Cardiac muscle cell (in vitro differentiated cells and primary cell): ENCODE measurements at places on chromosomes 12 and 14.

DNA sequence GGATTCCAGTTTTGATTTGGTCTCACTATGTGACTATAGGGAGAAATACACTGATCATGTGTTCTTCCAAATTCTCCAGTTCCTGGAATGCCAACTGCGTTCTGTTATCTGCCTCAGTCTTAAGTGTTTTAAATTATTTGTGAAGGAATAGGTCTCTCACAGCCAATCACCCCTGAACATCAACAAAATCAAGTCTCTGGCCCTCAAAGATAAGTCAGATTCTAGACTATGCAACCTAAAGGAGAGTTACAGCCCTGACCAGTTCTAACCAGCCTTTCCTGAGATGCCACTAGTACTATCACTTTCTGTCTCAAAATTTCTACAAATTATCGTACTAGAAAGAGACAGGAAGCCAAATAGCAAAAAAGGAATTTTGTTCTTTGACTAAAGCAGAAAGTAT lies 22.3 kb downstream of the ZFC3H1 start:
- DNase-seq = no peak

DNA sequence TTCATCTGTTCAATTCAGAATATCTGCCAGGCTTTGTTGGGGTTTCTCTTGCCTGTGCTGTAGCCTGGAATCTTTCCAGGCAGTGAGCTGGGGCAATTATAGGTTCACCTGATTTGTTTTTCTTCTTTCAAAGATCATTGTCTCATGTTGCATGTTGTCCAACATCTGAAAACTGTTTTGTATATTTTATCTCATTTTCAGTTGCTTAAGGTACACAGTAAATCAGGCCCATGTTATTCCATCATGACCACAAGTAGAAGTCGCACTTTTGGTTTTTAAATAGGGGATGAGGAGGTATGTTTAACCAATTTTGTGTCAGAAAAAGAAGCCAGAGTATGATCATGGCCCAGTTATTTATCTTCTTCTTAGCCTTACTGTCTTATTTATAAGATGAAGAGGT lies 24.9 kb upstream of the FUT8 start:
- DNase-seq = no peak

DNA sequence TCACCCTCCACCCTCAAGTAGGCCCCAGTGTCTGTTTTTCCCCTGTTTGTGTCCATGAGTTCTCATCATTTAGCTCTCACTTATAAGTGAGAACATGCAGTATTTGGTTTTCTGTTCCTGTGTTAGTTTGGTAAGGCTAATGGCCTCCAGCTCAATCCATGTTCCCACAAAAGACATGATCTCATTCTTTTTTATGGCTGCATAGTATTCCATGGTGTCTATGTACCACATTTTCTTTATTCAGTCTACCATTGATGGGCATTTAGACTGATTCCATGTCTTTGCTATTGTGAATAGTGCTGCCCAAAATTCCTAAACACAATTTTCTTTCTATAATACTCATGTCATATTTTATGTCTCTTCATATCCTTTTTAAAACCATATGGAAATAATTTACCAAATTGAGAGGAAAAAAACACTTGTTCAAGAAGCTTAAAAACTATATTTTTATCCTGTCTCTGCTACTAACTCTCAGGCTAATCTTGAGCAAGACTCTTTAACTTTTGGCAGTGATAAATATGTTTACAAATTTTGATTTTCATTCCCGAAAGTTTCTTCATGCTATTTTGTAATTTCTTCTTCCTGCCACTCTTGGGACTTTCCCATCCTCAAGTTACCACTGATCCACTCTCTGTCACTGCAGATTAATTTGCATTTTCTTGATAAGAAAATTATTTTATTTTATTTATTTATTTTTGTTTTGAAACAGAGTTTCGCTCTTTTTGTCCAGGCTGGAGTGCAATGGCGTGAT lies 28.0 kb upstream of the OSBPL8 start:
- peak; percentile 70 for DNase-seq

DNA sequence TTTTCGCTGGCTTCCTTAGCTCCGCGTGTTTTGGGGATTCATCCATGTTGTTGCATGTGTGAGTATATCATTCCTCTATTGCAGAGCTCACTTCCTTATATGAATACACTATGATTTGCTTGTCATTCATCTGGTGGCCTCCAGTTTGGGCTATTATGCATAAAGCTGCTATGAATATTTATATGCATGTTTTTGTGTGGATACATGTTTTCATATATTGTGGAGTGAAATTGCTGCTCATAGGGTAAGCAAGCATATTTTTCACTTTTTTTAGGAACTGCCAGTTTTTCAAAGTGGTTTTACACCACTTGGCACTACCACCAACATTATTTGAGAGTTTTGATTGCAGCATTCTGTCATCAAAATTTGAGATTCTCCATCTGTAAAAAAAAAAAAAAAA lies 190.0 kb downstream of the TMEM132C start:
- DNase-seq = no peak

DNA sequence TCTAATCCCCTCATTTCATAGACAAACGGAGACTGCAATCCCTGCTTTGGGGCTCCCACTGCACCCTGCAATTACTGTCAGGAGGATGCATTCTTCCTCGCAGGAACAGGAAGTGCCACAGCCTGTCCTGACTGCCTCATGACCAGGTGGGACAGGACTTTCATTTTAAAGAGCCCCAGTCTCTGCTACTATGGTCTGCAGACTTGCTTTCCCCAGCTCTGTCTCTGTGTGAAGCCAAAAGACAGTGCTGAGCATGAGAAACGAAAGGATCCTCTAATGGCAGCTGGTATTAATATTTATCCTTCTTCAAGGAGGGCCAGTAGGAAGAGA lies 60.0 kb upstream of the PNMA1 start:
- DNase-seq = no peak

DNA sequence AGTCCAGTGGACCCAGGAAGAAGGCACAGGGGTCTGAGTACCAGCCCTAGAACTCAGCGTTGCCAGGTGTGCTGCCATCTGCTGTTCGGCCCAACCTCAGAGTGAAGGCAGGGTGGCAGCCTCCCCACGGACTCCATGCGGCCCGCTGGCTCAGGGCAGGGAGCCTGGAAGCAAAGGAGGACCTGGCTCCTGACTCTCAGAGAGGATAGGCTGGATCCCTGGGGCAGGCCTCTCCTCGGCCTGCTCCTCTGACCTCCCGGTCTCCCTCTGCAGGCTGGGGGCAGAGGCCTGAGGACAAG lies 10.1 kb downstream of the MCRS1 start:
- no peak for DNase-seq

GRCh38 chr14:73272393-73272792 lies 35.1 kb downstream of the PAPLN start:
- no peak for DNase-seq

- DNase-seq = no peak
Observed at GRCh38 chr14:52363041-52363704, 49.1 kb downstream of the PTGER2 start.

DNA sequence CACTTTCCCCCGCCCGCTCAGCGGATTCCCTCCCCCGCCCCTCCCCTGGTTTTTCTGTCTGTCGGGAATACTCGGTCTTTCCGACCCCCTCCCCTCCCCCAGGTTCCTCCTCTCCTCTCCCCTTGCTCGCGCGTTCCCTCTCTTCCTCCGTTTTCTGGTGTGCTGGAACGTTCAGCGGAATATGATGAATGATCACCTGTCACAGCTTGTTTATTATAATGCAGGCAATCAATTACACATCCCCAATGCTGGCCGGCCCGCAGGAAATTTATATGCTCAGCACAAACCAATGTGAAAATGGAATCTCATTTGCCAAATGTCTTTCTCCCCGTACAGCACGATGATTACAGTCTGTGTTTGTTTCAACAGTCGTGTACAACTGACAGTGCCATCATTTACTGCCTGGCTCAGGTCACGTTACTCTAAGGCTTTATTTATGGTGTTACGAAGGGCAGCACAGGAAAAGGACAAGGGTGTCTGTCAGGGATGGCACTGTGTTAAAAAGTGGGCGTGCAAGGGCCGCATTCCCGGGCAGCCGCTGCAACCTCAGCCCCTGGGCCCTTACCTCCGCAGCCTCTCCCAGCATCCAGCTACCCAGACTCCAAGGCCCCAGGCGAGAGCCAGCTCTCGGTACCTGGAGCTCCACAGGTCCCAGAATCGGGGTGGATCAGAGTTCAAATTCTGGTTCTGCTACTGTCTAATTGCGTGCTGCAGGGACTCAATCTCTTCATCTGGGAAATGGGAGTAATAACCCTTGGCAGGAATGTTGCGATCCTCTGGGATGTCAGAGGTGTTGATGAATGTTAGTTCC lies 24.7 kb upstream of the MAP1LC3B2 start:
- DNase-seq = no peak

GRCh38 chr14:35818346-35819115 lies 7.6 kb upstream of the BRMS1L start:
- DNase-seq = peak; percentile 61

DNA sequence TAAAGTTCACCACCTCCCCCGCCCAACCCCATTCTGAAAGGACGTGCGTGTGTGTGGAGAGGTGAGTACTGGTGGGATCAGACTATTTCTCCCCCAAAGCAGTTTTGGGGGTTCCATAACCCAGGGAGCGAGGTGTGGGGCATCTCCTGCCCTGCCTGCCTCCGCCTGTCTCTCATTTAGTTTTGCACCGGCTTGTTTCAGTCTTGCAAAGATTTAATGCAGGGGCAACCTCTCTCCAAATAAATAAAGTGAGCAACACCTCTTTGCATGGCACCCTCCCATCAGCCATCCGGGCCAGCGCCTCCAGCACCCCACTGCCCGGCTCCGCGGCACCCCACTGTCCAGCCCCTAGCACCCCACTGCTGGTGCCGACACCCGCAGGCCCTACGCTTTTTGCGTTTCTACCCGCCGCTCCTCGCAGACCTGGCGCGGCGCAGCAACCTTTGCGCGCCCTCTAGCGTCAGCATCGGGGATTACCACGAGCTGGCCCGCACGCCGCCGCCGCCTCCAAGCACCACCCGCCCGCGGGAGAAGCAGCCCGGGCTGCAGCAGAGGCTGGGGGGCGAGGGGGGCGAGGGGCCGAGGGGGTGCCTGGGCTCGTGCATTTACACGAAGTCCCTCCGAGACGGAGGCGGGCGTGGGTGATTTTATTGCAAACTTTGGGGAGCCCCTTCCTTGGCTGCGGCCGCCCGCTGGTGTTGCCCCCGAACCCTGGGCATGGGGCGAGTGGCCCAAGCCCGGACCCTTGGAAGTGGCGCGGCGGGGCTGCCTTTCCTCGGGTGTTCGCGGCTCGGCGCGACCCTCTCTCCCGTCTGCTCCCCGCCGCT lies 55.8 kb upstream of the VRK1 start:
- peak; percentile 53 for DNase-seq

DNA sequence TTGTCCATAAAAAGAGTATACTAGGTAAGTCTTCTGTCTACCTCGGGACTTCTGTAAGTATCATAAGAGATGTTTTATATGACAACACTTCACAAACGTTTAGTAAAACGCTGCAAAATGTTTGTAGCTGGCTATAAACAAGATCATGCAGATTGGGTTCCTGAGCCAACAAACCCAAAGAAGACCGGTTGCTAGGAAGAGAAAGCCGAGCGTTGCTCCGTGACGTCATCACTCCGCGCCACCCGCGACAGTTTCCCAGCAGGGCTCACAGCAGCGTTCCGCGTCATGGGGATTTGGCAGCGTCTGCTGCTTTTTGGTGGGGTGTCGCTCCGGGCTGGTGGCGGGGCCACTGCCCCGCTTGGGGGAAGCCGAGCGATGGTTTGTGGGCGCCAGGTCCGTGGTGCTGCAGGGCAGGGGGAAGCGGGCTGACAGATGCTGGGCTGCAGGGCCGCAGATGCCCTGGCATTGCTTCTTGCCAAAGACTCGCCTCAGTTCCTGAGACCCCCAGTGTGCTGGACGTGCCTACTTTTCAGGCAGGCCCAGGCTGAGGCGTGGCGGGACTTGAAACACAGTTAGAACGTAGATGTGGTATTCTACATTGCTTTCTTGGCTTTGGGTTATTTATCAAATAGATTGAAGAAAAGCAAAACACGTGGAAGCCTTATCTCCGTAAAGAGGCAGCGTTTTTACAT lies at the start of gene NUBPL:
NUBPL (plus strand) TSS at position 250 of the 692 bp plus-strand sequence; CDS start at position 286, 36 bp downstream.
- DNase-seq = peak; percentile 97

- DNase-seq = peak; percentile 18
Observed at GRCh38 chr12:18676996-18677588, 60.7 kb downstream of the PLCZ1 start.

- no peak for DNase-seq
Observed at GRCh38 chr12:113071135-113072112, 14.9 kb downstream of the DTX1 start.

DNA sequence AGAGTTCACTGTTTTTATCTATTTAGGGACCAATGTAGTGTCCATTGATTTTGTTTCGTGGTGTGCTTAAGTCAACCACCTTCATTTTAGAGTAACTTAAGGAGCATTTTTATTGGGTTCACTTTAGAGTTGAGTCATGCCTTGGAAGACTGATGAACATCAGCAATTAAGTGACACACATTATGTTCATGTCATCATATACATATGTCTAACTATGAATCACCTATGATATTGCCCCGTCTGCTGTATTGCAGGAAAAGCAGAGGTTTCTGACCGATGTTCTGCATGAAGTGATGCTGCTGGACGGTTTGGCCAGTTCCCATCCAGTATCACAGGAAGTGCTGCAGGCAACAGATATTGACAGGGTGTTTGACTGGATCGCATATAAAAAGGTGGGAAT lies 227.1 kb downstream of the TRHDE start:
- no peak for DNase-seq

GRCh38 chr14:74720526-74720925 lies 7.6 kb downstream of the FCF1 start:
- DNase-seq = peak; percentile 6

DNA sequence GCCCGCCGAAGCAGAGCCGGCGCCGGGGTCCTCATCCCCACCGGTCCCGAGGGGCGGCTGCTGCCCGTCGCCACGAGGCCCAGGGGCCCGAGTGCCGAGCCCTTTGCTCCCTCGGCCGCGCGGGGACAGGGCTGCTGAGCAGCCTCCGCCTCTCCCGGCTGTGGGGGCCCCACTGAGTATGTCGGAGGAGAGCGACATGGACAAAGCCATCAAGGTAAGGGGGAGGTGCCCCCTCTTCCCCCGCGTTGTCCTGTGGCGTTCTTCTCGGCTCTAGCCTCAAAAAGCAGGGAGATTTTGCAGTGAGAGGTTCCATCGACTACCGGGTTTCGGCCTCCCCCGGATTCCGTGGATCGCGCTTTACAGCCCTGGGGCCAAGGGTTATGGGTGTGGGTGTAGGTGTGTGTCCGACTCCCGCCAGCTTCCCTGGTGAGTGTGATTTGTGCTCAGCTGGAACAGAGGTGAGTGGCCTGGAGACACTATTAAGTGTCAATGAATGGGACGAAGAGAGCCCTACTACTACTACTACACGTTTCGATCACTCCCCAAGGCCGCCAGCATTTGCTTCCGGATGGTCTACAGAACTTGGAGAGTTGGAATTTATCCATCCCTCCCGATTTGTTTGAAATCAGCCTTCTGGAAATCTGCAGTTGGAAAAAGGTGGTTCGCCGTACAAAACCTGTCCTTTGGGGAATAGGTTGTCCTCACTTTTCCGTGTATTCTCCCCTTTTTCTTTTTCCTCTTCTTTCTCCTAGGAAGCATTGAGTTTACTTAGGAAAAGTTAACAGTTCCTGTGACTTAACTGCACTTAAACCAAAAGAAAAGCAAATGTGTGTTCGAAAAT lies 748 bp downstream of the MAPKAPK5 start:
- DNase-seq = peak; percentile 17

GRCh38 chr14:30569216-30569902 lies 10.4 kb downstream of the G2E3 start:
- DNase-seq = peak; percentile 25
